Stimulated activated CD8-positive, alpha-beta memory T cell treated with anti-CD3 and anti-CD28 coated beads, Interleukin-4, amount 100 ng/mL, for 48 hours (primary cell): ENCODE measurements at places on chromosomes 2 and 18.

GRCh38 chr18:71374294-71375000, 1085.6 kb downstream of the SOCS6 start:
- no peak for DNase-seq

GRCh38 chr2:187842978-187843847, 289.0 kb upstream of the TFPI start:
- no peak for DNase-seq

- DNase-seq: no peak
These were observed 71.8 kb upstream of the LTBP1 start for GRCh38 chr2:32874931-32875330.

DNA sequence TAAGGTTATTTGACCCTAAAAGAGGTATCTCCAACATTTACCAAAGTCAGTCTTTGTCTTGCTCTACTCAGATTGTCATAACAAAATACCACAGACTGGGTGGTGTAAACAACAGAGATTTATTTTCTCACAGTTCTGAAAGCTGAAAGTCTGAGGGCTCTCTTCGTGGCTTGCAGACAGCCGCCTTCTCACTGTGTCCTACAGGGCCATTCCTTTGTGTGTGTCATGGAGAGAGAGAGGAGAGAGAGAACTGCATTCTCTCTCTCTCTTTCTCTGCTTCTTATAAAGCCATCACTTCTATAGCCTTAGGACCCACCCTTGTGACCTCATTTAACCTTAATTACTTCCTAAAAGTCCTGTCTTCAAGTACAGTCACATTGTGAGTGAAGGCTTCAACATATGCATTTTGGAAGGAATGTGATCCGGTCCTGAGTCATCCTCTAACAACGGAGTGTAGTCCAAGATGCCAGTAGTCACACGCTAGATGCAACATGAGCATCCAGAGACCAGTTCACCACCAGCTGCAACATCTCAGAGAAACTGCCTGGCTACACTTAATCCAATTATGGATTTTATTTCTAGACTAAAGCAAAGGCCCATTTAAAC, 130.2 kb downstream of the CD226 start:
- no peak for DNase-seq

DNA sequence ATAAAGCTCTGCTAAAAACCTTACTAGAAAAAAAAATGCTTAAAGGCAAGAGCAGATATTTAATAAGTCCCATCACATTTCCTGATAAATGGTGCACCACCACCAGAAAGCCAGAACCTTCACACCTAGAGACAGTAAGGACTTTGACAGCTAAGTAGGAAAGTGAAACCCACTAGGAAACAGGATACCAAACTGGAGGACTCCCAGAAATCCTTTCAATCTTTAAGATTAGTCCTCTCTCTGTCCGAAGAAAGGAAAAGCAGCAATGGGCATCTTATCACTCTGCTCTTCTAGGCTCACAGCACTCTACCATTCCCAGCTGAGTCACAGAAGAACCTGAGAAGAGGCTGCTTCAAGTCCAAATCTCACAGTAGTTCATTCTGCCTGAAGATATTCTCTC, 3.7 kb downstream of the DYM start:
- no peak for DNase-seq

DNA sequence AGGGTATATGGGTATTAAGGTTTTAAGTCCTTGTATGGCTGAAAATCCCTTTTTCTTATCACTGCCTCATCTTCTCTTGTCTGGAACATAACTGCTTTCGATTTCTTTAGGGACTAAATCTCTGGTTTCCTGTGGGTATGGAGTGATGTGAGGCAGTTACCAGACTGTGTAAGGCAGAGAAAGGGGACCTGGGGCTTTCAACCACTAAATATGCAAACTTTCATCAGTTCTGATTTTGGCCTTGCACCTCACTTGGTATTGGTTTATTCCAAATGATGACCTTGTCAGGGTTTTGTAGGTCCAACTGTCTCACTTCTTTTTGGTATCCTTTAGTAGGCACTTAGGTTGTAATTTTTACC, 9.3 kb downstream of the MAP4K4 start:
- peak; percentile 8 for DNase-seq

DNA sequence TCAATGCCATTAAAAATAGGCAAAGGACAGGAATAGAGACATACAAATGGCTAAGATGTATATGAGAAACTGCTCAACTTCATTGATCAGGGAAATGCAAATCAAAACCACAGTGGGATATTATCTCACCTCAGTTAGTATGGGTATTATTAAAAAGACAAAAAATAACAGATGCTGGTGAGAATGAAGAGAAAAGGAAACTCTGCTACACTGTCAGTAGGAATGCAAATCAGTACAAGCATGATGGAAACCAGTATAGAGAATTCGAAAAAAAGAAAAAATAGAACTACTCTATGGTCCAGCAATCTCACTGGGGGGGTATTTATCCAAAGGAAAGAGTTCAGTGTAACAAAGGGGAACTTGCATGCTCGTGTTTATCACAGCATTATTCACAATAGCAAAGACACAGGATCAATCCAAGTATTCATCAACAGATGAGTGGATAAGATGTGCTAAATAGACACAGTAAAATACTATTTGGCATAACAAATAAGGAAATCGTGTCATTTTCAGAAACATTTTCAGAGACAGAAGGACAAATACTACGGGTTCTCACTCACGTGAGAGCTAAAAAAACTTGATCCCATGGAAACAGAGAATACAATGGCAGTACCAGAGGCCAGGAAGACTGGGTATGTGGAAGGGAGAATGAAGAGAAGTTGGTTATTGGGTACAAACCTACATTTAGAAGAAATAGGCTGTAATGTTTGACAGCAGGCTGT, 60.6 kb downstream of the CCDC74A start:
- DNase-seq: no peak

GRCh38 chr2:223915071-223915470, 30.1 kb downstream of the WDFY1 start:
- DNase-seq: no peak
